NCI-H748 treated with DMSO at 0.1 percent for 48 hours (cell line): ENCODE measurements at places on chromosomes 12 and 14.

DNA sequence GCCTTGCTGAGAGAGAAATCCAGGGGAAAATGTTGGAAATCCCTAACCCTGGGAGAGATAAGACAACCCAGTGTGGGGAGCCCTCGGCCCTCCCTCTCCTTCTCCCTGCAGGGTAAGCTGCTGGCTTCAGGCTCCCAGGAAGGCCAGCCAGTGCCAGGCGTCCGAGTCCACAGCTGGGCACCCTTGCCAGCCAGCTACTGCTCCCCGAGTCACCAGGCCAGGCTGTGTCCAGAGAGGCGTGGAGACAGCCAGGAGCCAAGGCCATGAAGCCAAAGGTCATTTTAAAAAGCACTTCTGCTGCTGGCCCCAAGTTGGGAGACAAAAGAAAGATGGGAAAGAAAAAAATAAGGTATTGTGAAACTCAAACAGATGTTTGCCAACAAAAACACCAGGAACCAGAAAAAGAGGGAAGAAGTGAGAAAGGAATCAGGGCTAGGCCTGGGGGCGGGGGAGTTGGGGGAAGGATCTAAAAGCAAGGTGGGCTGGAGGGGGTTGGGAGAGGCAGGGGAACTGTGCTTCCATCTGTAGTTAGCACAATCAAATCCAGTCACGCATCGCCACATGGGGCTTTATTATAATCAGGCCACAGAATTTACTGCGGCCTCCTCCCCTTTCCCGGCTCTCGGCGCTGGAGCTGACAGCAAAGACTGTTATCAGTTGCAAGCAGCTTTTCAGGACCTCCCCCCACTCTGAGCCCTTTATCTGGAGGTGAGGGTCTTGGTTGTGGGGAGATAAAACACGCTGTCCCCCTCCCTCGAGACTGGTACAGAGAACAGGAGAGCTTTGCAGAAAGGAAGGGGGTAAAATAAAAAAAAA lies 33.5 kb downstream of the RBM19 start:
- no peak for DNase-seq

GRCh38 chr14:69654116-69654515 lies 42.7 kb downstream of the SUSD6 start:
- DNase-seq: no peak

- DNase-seq: no peak
These were observed 32.7 kb upstream of the USP44 start for GRCh38 chr12:95583933-95584332.

DNA sequence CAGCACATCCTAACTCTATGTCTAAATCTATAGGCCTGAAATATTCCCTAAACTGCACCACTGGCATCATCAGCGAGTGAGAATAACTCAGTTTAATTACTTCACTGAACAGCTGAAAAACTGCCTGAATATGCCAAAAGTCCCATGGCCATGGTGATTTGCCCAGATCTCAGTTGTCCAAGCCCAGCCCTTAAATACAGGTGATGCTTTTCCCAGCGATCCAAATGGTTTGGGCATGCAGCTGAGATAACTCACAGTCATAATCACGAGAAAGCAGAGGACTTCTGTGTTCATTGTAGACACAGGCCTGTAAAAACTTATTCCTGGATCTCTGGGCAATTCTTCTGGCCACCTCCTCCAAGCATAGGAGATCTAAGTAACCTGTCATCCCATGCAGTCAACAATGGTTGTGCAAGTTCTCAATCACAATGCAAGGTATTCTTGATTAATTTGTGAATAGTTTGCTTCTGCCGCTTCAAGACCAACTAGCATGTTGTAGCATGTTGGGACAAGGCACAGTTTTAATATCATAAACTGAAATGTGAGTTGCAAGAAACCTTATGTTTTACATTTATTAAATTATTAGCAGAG lies 40.5 kb downstream of the DUSP6 start:
- DNase-seq: no peak

GRCh38 chr14:83260751-83261150 lies 1727.1 kb upstream of the SEL1L start:
- no peak for DNase-seq

- no peak for DNase-seq
These were observed 67.7 kb downstream of the EID3 start for GRCh38 chr12:104371043-104371870.

DNA sequence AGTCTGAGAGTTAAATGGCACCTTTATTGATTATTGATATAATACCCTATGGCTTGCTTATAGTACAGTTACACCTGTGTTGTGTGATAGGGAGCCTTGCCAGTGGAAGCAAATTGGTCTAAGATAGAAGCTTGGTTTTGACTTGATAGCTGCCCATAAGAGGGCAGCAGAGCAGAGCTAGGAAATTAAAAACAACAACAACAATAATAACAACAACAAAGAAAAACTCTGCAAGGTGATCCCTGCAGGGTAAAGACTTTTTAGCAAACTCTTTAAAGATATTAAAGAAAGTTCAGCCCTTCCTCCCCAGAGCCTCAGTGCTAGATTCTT lies 18.0 kb upstream of the RNASE10 start:
- DNase-seq: no peak

DNA sequence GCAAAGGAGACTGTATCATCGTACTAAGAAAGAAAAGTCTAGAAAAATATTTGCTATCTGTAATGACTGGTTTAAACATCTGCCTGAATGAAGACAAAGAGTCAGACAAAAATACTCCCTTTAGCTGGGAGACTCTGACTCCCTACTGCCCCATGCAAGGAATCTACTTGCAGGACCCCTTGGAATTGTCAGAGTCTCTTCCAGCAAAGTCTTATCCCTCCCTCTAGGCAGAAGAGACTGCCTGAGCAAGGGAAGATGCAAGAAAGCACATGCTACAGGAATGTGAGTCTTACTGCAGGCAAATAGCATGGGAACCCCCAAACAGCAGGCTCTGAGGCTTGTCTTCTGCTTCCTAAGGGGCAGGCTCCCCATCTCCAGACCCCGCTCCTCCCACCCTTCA lies 154.0 kb downstream of the KCNA5 start:
- DNase-seq: no peak

DNA sequence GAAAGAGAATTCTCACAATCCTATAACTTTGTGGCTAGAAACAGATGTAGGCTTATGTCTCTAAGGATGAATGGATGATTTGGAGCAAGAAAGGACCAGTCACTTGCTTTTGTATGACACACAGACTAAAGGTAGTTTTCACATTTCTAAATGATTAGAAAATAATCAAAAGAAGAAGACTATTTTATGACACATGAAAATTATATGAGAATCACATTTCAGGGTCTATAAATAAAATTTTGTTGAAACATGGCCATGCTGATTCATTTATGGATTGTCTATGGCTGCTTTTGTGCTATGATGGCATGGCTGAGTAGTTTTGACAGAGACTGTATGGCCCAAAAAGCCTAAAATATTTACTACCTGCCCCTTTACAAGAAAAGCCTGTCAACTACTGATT lies 49.4 kb upstream of the FRMD6 start:
- no peak for DNase-seq

DNA sequence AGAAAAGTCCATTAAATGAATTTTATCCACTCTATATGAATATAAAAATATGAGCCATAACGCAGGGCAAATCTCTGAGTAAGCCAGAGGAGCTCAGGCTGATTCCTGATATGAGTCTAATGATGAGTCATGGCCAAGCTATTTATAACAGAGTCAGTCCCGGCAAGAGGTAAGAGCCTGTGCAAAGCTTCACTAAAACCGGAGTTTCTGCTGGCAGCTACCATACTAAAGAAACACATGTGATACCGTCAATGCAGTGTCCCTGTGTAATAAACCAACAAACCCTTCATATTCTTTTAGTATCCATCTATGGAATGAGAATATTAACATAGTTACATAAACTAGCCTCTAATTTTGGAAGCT lies 319.4 kb downstream of the KCNC2 start:
- DNase-seq: no peak

DNA sequence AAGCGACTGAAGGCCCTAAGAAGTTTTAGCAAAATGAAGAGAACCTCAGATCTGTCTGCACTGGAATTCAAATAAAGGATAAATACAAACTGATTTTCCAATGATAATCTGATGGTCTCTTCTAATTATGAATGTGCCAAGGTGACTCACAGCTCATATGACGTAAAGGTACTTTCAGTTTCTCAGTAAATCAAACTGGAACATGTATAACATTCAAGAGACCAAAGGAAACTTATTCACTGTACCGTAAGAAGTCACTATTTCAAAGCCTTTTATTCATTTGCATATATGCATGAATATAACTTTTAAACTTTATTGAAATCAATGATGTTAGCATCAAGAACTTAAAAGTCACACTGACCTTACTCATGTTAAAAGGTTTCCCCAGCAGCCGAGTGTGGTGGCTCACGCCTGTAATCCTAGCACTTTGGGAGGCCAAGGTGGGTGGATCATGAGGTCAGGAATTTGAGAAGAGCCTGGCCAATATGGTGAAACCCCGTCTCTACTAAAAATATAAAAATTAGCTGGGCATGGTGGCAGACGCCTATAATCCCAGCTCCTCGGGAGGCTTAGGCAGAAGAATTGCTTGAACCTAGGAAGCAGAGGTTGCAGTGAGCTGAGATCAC lies 52.2 kb downstream of the ATXN2 start:
- no peak for DNase-seq

DNA sequence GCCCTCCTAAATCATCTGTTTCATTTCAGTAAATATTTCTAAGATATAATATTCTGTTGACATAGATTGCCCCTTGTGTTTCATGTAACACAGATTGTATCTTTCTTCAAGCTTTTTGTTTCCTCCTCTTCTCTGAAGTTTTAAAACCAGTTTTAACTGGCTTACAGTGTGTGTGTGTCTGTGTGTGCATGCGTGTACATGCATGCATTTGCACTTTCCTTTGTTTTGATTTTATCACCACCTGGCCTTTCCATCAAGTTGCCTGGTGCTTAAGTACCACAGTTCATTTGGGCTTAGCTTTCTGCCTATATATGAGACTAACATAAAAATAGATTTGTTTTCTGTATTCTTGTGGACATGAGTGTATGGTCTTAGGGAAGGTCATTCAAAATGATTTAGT lies 31.9 kb downstream of the ETNK1 start:
- no peak for DNase-seq

GRCh38 chr12:100899301-100899700 lies 104.7 kb downstream of the ANO4 start:
- DNase-seq: no peak

GRCh38 chr12:109736552-109737108 lies 23.0 kb downstream of the FAM222A start:
- DNase-seq: no peak

GRCh38 chr12:91182636-91183455 lies at the start of gene DCN:
Gene DCN (minus strand): TSS chr12:91182817. CDS start chr12:91178552, 4,265 bp downstream.
- no peak for DNase-seq

DNA sequence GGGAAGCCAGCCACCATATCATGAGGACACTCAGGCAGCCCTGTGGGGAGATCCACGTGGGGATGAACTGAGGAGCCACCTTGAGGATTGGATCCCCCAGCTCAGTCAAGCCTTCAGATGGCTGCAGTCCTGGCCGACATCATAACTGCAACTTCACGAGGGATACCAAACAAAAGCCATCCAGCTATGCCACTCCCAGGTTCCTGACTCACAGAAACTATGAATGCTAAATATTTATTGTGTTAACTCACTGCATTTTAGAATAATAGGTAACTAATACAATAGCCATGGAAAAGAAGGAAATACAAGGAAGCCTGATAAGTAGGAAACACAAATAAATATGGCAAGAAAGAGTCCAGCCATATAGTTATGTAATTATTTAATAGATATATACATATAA lies 42.1 kb upstream of the FAM222A start:
- DNase-seq: no peak

DNA sequence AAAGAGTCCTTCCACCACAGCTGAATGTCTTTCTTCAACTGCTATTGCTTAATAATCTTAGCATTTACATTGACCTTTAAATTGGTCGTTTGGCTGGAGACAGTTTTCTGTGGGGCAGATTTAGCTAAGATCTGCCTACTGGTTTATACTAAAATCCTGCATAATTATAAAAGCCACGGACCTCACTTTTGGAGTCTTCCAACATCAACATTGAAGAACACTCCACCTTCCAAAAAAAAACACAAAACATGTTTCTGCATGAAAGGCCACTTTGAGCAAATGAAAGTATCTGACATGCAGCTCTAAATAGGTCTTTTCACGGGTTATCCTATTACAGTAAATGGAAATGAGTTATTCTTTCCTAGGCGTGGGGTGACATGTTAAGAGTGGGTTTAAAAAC lies 57.0 kb upstream of the KRR1 start:
- DNase-seq: no peak

DNA sequence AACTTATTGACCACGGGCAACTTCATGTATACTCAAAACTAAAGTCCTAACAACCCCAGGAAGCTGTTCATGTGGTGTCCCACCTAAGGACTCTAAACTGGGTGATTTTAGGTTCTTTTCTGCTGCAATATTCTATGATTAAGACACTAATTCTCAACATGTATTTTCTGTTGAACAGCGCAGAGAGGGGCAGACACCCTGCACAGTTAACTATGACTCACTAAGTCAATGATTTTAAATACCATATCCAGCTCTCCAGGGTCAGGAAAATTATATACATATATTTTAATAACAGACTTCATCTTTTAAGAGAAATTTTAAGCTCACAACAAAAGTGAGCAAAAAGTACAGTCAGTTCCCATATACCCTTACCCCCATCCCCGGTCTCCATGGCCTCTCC lies 85.0 kb downstream of the FOXN3 start:
- DNase-seq: no peak

DNA sequence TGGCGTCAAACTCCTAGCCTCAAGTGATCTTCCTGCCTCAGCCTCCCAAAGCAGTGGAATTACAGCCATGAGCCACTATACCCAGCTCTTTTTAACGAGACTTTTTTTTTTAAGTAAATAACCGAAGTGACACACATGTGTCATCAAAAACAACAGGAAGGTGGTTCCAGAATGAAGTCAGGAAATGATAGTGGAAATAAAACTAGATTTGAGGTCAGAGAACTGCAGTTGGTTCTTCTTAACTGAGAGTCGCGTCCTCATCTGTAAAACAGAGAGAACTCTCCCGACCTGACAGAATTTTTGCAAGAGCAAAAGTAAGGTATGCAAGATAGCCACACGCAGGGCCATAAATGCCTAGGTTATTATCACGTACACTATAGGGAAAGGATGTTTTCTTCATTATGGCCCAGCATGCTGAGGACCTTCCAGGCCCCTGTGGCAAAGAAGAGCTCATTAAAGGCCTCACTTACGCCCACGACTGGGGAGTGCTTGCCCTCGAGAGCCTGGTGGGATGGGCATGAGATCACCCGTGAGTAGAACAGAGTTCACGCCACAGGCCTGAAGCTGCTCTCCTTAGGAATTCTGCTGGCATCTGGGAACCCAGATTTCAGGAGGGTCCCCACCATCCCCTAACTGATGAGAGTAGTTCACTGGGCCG lies 67.2 kb downstream of the SCARB1 start:
- no peak for DNase-seq
